ENCODE measurements at places on chromosomes 2 and 18. TPM values are rescaled to one million over a fixed set of nuclear protein-coding genes. Genes with fewer than 3 reads are reported as not detected.

Gene TPO
- total RNA-seq, result not detected

Gene HOXD8
- not detected for total RNA-seq

Gene ATOH8
- total RNA-seq, result not detected

Gene CFAP65
- total RNA-seq, result not detected

Gene WDR33
- 27.0 TPM for total RNA-seq

Gene LOXHD1
- total RNA-seq, result not detected

Gene CROCC2
- total RNA-seq, result 0.26 TPM

Gene PSTPIP2
- total RNA-seq, result 6.0 TPM

Gene CAVIN2
- 2.8 TPM for total RNA-seq

Gene ALPP
- not detected for total RNA-seq

Gene TUBB6
- 468 TPM for total RNA-seq

Gene CMPK2
- 0.26 TPM for total RNA-seq

Gene NCOA1
- 3.4 TPM for total RNA-seq

Gene NGEF
- total RNA-seq, result 6.1 TPM

Gene CRIM1
- 45.7 TPM for total RNA-seq

Gene BOLL
- not detected for total RNA-seq

Gene CSRNP3
- 0.26 TPM for total RNA-seq

Gene ZSCAN30
- total RNA-seq, result 16.5 TPM

Gene ERBB4
- total RNA-seq, result under 0.01 TPM

Gene MAP2
- 8.2 TPM for total RNA-seq

Gene RFX8
- not detected for total RNA-seq

Gene UGGT1
- 49.8 TPM for total RNA-seq

Gene LINC00305
- not detected for total RNA-seq

Gene LRRC30
- total RNA-seq, result not detected

Gene B4GALT6
- total RNA-seq, result 2.4 TPM

Gene CYS1
- 0.26 TPM for total RNA-seq

Gene FER1L5
- total RNA-seq, result under 0.01 TPM

Gene TEX44
- not detected for total RNA-seq

Gene WNT10A
- total RNA-seq, result 2.4 TPM

Gene PTH2R
- total RNA-seq, result 0.13 TPM

Gene HNRNPLL
- total RNA-seq, result 29.7 TPM

Gene STAT4
- 12.3 TPM for total RNA-seq

Gene SLC19A3
- total RNA-seq, result not detected

Gene FBXO48
- total RNA-seq, result 0.26 TPM

Gene TNP1
- not detected for total RNA-seq

Gene SKA1
- total RNA-seq, result 0.26 TPM

Gene CD8B2
- total RNA-seq, result not detected

Gene MEP1B
- total RNA-seq, result not detected

Gene NAT8
- total RNA-seq, result not detected

Gene LMAN2L
- 18.9 TPM for total RNA-seq

Gene TRIM43
- under 0.01 TPM for total RNA-seq

Gene PCARE
- not detected for total RNA-seq

Gene STEAP3
- 8.1 TPM for total RNA-seq

Gene DNAH6
- total RNA-seq, result under 0.01 TPM

Gene SKOR2
- not detected for total RNA-seq
